Activated CD4-positive, alpha-beta memory T cell treated with anti-CD3 and anti-CD28 coated beads for 36 hours (primary cell): ENCODE measurements at places on chromosomes 2 and 18.

GRCh38 chr2:218186355-218186766 is 19.6 kb upstream of the CXCR1 start:
- DNase-seq, result peak; percentile 81

DNA sequence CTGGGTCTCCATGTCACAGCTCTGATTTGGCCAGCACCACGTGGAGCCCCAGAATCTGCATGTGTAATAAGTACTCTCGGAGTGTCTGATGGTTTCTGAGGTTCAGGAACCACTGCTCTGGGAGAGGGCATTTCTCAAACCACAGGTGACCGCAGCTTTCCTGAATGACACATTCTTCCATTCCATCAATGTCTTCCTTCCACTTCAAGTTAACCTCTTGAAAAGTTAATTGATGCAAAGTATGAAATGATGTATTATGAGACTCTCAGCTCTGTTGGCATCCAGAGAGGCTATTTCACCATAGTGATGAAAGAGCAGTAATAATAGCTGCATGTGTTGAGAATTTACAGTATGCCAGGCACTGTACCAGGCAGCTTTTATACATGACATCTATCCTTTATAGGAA is 61.3 kb upstream of the CRIM1 start:
- peak; percentile 55 for DNase-seq

DNA sequence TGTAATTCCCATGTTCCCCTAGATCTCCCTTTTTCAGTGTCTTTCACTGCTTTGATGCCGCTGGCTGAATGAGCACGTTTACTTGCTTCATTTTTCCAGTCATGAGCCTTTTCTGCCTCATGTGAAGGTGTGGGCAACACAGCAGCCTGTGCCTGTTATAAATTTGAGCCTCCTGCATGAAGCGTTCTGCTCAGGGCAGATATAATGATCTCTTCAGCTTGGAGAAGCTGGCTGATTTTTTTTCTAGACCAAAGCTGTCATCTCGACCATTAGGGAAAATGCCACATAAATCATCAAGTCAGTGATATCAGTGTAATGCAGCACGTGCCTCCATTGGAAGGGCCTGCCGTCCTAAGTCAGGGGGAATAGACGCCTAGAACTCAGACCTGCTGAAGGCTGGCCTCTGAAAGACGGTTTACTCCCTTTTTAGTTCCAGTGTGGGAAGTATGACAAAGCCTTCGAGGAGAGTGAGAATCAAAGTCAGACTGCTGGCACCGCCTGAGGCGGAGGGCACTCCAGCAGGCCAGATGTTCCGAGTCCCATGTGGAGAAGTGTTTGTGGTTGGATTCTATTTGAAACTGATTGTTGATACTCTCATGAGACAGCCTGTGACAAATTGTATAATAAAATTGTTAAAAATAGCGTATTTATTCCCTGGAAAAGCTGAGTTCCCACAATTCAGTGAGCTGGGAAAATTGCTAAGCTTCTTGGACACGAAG is 196.5 kb downstream of the MYO1B start:
- DNase-seq, result no peak

DNA sequence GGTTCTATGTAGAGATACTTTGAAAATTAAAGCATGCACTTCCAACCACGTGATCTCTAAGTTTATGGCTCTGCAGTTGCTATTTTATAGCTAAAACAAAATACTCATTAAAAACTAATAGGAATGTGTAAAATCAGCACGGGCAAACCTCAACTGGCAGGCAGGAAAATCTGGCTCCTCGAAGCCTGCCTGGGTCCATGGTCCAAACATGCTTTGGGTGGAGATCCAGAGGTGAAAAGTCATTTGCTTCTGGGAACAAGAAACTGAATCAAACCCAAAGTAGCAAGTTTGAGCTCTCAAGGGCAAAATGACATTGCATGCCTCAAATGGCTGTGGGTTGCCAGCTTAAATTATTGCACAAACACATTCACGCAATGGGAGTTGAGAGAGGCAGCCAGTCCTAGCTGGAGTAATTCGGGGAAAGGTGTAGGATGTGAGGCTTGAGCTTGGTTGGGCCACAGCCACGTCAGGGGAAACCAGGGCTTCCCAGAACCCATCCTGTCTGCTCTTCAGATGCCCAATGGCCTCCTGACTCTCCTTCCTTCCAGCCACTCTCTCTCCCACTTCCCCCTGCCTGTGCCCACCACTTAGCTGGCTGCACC is 75.2 kb upstream of the LCLAT1 start:
- DNase-seq, result peak; percentile 59

GRCh38 chr2:218290316-218291261 is 1.7 kb downstream of the TMBIM1 start:
- DNase-seq, result peak; percentile 65

DNA sequence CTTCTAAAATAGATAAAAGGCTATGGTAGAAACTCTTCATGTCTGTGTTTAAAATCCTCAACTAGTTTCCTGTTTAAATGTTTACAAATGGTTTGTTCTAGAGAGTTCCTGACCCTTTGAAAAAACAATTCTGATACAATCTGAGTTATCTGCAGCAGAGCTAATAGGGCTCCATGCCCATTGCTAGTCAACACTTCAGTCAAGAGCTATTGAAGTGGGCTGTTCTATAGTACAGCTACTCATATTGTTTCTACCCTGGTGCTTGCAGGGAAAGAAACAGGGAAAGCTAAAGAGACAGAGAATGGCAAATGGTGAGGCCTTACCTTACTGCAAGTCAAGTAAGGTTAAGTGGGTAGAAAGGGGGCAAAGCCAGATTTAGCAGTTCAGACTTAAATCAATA is 112.3 kb upstream of the CAVIN2 start:
- DNase-seq, result no peak

GRCh38 chr18:52339891-52340371 is at the start of gene DCC:
Gene DCC, plus strand, starts transcription at chr18:52340197. Its CDS starts 591 bp downstream, at chr18:52340788.
- DNase-seq, result no peak

DNA sequence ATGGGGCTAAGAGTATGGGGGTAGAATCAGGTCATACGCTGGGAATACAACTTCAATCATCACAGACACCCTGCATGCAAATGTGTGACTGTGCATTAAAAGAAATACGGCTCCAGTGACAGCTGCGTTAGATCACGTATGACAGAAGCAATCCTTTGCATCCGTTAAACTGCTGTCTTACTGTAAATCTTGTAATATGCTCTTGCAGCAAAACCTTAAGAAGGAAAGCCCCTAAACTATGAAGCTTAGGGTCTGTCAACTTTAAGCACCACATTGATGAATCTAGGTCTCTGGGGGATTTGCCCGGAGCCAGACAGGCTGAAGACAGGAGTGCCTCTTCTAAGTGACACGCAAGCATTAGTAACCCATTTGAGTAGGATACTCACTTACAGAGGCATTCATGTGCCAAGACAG is 84.7 kb upstream of the EML6 start:
- DNase-seq, result no peak

- no peak for DNase-seq
Measured at GRCh38 chr18:10459587-10459986, 5.2 kb downstream of the APCDD1 start.

DNA sequence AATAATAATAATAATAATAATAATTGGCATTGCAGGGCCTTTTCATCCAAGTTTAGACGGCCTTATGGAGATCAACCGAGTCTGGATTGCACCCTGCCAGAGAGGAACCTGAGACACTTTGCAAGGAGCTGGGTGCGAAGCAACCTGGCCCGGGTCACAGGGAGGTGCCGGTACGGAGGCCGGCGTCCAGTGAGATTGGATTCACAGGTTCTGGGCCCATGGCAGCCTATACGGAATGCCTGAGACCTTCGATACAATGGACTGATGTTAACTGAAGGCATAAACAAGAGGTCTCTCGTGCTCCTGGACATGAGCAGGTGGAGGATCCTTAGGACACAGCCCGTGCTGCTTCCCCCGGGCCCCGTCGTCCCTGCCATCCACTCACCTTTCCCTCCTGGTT is 416.5 kb upstream of the SALL3 start:
- no peak for DNase-seq

GRCh38 chr2:126826491-126826890 is 72.2 kb upstream of the TEX51 start:
- no peak for DNase-seq

DNA sequence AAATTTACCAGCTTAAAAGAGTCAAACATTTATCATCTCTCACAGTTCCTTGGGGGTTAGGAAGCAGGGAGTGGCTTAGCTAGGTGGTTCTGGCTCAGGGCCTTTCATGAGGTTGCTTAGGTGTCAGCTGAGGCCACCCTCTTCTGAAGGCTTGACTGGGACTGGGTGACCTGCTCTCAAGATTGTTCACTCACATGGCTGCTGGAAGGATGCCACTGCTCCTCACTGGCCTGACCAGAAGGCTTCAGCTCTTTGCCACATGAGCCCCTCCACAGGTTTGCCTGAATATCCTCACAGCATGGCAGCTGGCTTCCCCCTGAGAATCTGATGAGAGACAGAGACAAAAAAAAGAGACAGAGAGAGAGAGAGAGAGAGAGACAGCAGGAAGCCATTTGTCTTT is 17.3 kb upstream of the RNF152 start:
- DNase-seq, result no peak

- DNase-seq, result no peak
Measured at GRCh38 chr2:16709769-16710168, 44.1 kb upstream of the CYRIA start.

GRCh38 chr2:127582863-127583861 is 47.7 kb downstream of the MYO7B start:
- DNase-seq, result peak; percentile 5

DNA sequence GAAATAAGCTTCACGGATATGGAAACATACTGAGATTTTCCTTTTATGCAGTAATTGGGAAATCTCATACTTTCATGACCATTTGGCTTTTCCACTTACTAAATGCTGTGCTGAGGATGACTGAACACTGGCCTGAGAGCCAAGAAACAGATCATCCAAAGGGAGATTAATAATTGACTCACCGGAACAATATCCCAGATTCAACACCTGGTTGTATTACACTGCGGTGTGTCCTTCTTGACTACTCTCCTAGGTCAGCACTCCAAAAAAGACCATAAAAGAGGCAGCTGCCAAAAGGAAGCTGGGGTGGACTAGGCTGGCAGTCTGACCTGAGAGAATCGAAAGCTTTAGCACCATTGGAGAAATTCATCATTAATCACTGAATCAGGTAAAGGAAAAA is 469.1 kb downstream of the CBLN2 start:
- no peak for DNase-seq

DNA sequence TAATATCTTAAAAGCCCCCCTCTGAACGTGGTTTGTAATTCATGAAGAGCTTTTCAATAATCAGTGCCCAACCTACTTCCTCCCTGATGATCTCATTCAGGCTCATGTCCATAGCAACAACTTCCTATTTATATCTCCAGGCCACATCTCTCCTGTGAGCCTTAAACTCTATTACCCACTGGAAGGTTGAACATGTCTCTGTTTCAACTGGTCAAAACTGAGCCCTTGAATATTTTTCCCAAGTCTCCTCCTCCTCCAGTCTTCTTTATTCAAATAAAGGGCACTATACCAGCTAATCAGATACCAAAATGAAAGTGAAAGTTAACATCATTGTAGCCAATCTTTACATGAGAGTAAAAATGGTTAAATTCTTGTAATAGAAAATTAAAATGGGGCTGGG is 63.7 kb upstream of the ITGA4 start:
- no peak for DNase-seq

DNA sequence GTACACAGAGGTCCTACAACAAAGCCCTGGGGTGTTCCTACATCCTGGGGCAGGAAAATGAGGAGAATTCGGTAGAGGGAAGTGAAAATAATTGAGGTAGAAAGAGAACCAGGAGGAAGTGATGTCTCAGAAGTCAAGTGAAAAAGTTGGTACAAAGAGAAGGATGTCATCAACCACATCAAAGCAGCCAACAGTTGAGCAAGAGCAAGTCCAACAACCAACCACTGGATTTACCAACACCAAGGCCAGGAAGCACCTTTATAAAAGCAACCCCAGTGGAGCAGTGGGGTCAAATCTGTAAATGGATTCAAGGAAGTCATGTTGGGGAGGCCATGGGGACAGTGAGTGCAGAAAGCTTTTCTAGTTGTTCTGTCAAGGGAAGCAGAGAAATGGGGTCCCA is 360.4 kb downstream of the ZNF516 start:
- DNase-seq, result no peak

- DNase-seq, result no peak
Measured at GRCh38 chr2:33735096-33735495, 136.0 kb upstream of the FAM98A start.

DNA sequence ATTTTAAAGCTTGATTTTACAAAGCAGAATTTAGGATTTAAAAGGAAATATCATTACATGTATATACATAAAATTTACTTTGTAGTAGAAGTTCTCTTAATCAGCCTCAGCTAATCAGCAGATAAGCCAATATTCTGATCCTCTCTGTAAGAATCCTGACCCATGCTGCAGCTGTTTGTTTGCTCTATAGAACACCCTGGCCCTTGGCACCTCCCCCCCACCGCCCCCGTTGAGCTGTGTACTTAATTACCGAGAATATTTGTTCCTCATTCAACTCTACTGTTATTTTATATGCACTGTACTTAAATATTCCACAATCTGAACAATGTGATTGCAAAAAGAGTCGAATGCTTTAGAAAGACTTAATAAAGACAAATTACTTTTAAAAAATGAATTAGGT is 98.0 kb downstream of the EVA1A start:
- DNase-seq, result no peak

GRCh38 chr2:10252661-10253060 is 50.0 kb upstream of the HPCAL1 start:
- DNase-seq, result no peak
